ENCODE measurements at places on chromosomes 1 and 21.
A peak's percentile ranks its signal among the peaks of the same experiment; 100 is the strongest.

DNA sequence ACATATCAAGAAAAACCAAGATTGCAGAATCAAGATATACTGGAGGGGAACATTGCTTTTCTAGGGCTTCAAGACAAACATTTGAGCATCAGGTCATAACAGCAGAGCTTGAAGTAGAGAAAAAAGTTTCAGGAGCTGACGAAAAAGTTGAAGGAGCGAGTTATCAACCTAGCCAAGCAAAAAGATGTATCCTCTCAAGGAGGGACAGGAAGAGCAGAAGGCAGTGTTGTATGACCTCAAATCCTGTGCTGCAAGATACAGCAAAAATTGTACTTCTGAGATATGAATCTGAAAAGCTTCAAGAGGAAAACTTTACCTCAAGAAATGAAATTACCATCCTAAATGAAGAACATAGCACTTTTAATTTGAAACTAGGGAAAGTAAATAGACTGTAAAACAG lies 153.1 kb downstream of the AK5 start:
- no peak for DNase-seq

DNA sequence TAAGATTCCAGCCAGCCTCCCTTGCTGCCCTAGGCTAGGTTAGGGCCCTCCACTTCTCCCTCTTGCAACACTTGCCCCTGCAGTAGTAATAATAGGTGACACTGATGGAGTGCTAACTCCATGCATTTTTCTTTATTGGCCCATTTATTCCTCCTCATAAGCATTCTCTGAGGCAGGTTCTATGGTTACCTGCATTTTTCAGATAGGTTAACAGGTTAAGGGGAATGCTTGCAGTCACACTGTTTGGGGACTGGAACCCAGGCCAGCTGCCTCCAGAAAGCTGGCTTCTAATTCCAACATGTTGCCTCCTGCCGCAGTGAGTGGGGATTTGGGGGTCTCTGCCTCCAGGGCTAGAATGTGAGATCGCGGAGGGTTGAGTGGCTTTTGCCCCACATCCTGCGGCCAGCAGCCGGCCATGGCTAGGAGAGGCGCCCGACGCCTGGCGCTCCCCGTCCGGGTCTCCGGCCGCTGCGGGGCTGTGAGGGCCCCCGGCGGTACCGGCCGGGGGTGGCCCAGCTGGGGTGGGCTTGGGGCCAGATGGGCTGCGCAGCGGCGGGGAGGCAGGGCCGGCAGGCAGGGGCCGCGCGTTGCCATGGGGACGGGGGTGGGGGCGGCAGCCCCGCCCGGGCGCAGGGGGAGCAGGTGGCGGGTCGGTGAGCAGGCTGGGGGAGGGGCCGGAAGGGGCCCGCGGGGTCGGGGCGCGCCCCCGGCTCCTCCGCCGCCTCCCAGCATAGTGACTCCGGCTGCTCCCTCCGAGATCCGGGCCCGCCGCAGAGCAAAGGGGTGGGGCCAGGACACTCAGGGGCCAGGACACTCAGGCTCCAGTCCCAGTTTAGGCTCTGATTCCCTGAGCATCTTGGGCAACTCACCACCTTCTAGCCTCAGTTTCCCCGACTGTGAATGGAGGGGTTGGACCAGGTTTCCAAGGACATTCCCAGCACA lies 68.4 kb upstream of the SSBP3 start:
- no peak for DNase-seq

GRCh38 chr21:33478182-33478581 lies 1.6 kb downstream of the TMEM50B start:
- DNase-seq: no peak

- DNase-seq: peak; percentile 54
Measured at GRCh38 chr1:67759692-67760029, 73.6 kb downstream of the GNG12 start.

- DNase-seq: no peak
Measured at GRCh38 chr1:203521812-203522211, 27.9 kb downstream of the OPTC start.

DNA sequence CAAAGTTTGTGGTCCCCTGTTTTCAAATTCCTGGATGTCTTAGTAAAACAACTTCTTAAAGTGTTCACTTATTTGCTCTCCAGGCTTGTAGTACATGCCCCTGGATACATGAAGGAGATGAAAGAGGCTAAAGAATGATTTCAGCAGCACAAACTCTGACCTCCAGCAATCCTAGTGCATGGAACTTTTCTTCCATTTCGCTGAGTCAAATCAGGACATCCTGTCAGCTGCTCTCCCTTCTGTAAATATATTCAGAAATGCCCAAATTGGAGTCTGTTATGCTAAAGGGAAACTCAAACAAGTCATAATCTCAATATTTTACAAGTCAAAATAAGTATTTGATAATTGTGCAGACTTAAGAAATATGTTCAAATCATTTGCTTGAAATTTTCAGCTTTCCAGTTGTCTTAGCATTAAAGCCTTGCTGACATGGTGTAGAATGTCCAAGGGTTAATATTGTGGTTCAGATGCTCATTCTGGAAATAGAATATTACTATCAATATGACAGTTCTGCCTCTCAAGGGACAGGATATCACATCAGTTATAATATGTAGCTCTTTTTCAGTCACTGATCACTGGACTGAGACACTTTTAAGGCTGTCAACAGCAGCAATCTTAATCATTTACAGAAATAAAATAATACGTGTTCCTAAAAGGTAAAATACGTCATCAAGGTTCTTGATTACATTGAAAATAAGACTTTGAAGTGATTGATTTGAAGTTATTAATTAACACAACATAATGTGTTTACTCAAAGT lies 1157.3 kb downstream of the PLA2G4A start:
- DNase-seq: no peak

DNA sequence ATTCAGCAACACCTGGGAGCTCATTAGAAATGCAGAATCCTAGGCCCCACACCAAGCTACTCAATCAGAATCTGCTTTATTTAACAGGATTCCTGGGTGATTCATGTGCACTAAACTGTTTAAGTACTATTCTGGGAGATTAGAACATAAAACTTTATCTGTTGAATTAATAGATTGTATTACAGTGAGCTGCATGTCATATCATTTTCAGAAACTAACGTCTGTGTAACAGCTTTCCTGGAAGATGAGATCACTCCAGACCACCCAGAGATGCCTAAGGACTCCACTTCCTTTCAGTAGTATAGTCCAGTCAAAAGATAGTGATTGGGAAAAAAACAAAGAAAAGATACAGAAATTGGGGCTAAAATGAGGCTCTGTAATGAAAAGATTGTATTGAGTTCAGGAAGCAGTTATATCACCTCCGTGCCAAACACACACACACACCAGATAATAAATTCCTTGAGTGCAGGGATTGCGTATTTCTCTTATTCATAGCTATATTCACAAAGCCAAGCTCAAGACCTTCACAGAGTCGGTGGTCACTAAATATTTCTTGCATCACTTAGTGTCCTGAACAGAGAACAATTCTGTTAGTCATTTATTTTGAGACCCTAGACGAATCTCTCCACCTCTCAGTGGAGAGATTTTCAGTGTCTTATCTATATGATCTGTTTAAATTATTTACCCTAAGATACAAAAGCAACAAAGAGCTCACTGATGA lies 178.2 kb downstream of the DSCAM start:
- no peak for DNase-seq

GRCh38 chr1:169595764-169596711 lies 9.8 kb upstream of the F5 start:
- peak; percentile 12 for DNase-seq

GRCh38 chr21:34129039-34129891 lies 55.9 kb downstream of the MRPS6 start:
- DNase-seq: no peak

GRCh38 chr1:17089506-17089905 lies 29.7 kb downstream of the PADI2 start:
- no peak for DNase-seq

GRCh38 chr1:1013922-1014648 lies 788 bp downstream of the ISG15 start:
- no peak for DNase-seq

DNA sequence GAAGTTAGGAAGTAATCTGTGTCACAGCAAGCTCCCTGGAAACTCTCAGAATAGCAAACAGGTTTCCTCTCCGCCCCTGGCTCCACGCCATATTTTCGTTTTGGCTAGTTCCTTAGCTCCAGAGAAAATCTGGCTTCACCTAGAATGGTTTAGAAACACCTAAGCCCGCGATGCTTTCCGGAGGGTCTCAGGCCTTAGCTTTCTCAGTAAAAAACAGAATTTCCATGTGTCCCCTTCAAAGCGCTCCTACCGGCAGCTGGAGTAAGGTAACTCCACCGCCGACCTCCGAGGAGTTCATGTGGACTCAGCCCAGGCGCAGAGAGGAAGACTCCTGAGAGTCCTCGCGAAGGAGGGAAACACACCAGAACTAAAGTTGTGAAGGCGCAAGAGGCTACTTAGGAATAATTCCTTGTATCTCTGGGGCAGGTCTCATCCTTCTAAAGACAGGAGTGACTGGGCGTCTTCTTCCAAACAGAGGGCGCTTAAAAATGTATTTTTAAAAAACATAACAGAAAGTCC lies 406 bp downstream of the KIAA0040 start:
- DNase-seq: peak; percentile 83

DNA sequence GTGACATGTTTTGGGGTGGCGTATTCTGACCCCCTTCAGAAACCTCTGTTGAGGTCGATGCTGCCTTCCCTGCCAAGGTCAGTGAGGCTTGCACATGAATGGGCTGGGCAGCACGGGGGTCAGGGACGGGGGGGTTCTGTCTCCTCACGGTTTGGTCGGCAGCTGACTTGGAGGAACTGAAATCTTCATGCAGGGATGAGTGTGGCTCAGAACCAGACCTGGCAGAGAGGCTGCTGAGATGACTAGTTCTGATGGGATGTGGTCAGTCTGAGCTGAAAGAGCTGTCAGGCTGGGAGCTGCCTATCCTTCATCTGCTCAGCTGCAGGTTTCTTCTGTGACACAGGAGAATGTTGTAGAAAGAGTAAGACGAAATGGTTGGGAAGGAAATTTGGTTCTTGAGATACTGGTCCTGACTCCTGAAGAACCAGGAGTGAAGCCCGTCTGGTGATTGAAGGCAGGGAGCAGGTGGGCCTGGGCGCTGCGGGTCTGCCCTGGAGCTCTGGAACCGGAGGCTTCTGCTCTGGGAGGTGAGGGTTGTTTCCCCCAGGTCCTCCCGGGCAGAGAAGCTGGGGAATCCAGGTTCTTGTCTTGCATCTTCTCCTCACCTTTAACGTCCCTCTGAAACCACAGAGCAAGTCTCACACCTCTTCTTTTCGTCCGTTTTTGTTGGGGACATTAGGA lies 3.3 kb downstream of the SLX9 start:
- DNase-seq: no peak
